ENCODE measurements at places on chromosomes 1 and 21.

DNA sequence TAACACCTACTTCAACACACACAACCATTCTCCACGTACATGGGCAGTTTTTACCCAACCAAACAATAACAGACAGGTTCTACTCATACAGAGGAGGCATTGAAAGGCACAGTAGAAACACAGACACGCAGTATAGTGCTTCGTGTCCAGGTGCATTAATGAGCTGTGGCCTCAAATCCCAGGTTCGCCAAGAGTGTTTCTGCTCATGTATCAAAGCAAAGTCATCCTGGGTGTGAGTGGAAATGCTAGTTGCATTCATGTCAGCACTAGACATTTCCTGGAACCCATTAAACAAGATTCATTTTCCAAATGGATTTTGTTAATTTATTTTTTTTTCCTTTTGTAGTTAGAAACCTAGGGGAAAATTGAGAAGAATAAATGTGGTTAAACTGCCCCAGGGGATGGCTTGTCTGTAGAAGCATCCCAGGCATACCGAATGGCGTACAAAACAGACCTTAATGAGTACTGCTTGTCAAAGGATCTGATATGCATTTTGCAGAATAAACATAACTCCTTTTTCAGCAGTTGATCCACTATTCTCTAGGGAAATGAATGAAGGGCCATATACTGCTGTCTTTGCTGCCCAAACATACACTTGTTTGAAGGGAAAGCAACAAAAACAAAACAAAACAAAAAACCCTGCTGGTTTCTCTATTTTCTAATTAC, 298.6 kb upstream of the ST6GALNAC5 start:
- no peak for DNase-seq

DNA sequence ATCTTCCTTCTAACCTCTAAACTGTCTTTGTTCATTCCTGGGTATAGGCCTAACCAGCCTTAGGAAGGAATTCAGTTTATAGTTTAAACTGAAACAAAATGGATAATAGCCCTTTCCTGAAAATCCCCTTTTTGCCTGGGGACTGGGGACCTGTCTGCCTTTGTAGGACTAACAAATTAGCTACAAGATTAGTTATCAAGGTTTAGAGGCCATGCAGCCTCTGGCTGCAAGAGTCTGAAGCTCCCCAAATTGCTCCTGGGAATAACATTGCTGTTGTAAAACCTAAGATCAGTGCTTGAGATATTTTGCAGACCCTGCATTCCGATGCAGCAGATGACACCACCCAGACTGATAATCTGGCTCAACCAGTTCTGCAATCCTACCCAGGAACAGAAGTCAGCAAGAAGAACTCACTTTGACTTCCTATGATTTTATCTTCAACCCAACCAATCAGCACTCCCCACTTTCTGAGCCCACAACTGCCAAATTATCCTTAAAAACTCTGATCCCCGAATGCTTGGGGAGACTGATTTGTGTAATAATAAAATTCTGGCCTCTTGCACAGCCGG, 96.6 kb upstream of the ETV3 start:
- no peak for DNase-seq

DNA sequence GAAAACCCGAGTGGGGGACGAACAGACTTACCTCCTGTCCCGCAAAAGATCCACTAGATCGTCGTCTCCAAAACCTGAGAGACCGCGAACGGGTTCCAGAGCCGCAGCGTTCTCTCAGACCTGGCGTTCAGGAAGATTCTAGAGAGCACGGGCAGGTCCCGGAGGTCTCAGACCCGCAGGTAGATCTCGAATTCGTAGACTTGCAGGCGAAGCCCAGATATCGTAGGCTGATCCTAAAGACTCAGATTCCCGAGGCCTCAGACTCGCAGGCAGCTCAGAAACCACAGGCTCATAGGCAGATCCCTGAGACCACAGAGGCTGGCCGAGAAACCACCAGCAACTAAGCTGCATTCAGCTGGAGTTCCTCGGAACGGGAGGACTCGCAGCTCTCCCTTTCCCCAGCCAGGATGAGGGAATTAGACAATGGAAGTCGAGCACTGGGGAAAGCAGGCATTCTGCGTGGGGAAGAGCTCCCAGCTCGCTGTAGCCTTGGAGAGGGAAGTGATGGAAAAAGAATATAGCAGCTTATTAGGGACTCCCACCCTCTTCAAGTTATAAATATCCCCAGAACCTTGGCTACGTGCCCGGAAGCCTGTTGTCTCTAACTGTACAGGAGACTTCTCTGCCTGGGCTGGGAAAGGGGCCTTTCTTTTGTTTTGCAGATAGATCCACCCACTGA, at the start of gene ZNF436:
ZNF436 (minus strand) TSS at position 502 of the 679 bp plus-strand sequence. CDS start 1,831 bp downstream, outside the sequence.
- no peak for DNase-seq

GRCh38 chr1:15618077-15618654, 908 bp downstream of the DDI2 start:
- no peak for DNase-seq
